Left lung (tissue), 14 donors: ENCODE measurements at places on chromosomes 1 and 21. TPM values are rescaled to one million over a fixed set of nuclear protein-coding genes. Genes with fewer than 3 reads are reported as not detected.

DNA sequence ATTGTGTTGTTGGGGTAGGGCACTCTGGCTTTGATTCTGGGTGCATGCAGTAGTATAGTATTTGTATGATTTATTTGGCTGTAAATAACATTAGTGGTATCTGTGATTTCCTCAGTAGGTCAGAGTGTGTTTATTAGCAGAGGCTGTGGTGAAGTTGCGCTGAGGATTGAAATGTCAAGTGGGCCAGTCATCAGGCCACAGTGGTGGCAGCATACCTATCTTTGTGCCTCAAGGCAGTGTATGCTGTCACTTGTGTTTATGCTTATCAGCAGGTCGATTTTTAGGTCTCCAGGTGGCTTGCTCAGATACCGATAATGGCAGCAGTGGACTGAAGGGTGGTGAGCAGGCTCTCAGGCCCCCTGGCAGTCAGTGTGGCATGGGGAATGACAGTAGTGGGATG is 11.3 kb downstream of the LY9 start:
- no peak overlapping the region for H3K4me3 ChIP-seq
- H3K27ac ChIP-seq: no peak overlapping the region
- no peaks in the 10 kb centered on the region for H3K36me3 ChIP-seq
- DNase-seq: no peak

SH2D1B gene
- total RNA-seq: 0.68 TPM

S100A5 gene
- 0.42 TPM for total RNA-seq

C1orf115 gene
- 17.0 TPM for total RNA-seq
